ENCODE measurements at places on chromosomes 4 and X.

GRCh38 chr4:39873823-39874222 lies 103.9 kb downstream of the PDS5A start:
- no peak for DNase-seq

GRCh38 chr4:525660-526059 lies 26.6 kb downstream of the PIGG start:
- DNase-seq = no peak

GRCh38 chrX:1535241-1536041 lies 1.5 kb downstream of the P2RY8 start:
- DNase-seq = peak; percentile 83

DNA sequence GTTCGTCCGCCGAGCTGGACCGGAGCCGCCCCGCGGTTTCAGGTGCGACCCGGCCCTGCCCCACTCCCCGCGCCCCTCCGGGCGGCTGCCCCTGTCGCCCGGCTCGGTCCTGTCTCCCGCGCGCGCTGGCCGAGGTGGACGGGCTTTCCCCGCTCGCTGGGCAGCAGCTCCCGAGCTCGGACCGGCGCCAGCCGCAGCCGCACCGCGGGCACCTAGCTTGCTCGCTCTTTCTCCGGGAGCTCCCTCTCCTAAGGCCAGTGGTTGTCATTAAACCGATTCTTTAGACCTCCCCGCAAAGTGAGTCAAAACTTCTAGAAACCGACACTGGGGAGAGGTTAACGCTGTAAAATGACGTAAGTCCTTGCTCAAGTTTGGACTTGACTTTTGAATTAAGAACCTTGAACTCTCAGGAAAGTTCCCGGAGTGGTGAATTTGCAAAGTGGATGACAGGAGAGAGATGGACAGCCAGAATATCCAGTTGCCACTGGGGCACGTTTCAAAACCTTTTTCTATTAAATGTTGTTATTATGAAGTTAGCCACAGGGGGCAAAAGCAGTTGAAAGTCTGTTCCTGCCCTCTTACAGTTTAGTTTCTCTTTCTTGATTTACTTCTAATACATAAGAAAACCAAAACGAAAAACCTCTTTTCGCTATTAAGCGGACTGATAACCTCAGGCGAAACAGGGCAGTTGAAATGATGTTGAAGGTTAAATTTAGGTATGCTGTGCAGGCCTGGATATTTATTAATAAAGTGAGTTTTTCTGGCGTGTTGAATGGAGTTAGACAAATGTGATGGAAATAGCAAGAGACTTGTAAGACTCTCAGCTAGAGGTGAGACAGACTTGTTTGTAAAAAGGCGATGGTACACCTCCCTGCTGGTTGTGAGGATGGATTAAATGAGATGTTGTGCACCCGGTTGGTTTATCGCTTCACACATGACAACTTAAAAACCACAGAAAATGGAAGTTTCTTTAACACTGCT lies 847 bp downstream of the PI4K2B start:
- DNase-seq = peak; percentile 75

DNA sequence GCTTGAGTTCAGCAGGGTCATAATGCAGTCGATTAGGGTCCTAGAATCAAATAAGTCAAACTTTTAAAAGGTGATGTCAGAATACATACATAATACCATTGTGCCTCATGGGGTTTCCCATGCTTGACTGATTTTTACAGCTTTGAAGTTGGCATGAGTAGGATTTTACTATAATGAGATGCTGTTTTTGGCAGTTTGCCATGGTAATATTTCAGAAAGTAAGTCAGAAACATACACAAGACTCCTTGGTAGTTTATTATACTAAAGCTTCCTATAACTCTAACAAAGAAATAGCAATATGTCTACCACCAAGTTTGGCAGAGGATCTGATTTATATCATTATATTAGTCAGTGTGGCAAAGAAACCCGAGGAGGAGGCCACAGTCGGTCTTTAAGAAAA lies 45.2 kb downstream of the PHKA2 start:
- DNase-seq = no peak

DNA sequence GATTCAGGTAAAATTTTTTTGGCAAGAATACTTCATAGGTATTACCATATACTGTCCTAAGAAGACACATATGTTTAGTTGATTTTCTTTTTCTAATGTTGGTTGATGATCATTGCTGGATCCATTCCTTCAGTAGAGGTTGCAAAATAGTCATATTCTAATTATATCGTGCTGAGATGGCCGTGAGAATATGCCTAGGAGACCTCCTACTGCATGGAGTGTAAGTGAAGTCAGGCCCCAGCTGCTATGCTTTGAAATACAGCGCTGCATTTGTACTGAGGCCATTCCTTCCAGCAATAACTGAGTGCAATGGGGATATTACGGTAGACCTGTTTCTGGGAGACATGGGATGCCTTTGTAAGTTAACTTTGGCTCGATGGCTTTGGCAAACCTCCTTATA lies 6.7 kb upstream of the PLAC8 start:
- no peak for DNase-seq

- DNase-seq = no peak
These were observed 66.5 kb upstream of the HMX1 start for GRCh38 chr4:8938137-8938536.

DNA sequence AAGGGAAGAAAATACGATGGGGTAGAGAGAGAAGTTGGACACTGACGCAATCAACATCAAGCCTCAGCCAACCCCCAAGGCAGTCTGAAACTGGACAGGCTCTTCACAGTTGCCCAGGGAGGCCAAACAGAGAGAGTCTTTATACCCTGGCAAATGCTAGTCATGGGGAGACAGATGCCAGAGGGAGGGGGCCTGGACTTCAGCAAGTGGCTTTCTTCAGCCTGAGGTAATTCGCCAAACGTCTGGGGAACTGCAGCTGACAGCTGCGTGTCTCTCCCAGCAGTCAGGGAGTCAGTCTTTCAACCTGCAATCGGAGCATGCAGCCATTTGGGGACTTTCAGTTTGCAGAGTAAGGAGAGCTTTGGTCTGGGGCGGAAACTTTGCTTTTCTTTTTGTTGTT lies 521.6 kb downstream of the TRIML1 start:
- DNase-seq = no peak

DNA sequence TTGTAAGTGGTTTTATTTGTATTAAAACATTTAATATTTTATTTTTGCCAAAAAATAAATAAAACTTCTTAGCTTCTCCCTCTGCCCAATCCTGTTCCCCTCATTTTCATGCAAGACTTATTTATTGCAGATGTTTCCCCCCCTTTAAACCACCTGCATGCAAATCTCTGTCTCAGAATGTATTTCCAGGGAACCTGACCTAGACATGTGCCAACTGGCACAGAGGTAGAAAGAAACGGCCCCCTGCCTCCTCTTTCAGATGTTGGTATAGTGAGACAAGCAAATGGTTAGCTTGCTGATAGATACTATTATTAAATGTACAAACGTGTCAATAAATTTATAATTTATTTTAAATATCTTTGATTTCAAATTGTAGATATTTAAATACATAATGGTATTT lies 47.1 kb downstream of the KLF3 start:
- no peak for DNase-seq

DNA sequence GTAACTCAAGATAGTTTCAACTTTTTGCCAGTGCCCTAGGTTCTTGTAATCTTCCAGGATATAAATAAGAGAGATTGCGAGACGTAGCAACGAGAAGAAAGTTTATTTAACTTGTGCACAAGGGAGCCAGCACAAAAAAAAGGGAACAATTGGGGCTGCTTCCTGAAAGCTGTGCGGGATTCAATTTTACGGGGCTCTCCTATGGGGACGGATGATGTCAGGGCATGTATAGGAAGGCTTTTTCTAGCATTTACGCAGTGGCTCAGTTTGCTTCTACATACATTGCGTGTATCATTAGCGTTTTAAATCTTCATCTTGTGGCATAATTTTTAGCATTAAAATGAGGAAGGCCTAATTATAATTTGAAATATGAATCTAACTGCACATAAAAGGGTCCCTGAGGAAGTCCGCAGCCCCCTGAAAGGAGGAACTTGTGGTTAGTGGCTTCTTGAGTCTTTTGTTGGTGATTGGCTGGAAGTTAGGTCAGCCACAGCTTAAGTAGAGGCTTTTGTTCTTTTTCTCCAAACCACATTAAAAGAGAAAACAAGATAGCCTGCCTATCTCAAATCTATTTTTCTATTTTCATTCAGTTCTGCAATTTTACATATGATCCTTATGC lies 668.2 kb upstream of the NDST4 start:
- DNase-seq = no peak

DNA sequence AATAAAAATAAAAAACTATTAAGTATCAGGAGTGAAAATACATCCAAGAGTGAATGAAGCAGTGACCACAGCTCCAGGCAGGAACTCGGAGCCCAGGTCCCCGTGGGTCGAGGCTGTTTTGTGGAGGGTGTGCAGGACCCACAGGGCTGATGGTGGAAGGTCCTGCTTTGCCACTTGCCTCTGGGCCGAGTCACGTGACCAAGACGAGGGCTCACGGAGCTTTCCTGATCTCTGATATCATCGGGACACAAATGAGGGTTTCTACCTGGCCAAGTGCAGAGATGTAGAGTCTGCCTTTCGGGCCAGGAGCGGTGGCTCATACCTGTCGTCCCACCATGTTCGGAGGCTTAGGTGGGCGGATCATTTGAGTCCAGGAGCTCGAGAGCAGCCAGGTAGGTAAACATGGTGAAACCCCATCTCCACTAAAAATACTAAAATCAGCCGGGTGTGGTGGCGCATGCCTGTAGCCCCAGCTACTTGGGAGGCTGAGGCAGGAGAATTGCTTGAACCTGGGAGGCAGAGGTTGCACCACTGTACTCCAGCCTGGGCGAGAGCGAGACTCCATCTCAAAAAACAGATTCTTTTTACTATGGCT lies 7.2 kb downstream of the SLC25A6 start:
- peak; percentile 62 for DNase-seq

- peak; percentile 84 for DNase-seq
These were observed 126.7 kb downstream of the FRYL start for GRCh38 chr4:48653217-48654014.

DNA sequence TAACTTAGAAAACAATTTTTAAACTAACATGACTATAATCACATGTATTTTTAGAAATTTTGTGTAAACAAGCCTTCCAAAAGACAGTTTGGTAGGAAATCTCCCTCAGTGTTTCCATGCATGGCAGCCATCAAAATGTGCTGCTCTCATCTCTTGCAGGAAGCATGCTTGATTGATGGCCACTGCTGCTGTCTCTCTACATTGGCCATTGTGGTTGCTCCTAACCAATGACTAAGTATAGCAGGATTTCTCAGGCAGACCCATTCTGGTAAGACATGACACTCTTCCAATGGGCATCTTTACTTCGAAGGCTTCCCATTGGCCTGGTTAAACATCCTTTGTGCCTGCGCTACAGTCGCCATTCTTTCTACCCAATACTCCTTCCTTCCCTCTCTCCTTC lies 78.9 kb upstream of the GUCY1A1 start:
- DNase-seq = no peak

DNA sequence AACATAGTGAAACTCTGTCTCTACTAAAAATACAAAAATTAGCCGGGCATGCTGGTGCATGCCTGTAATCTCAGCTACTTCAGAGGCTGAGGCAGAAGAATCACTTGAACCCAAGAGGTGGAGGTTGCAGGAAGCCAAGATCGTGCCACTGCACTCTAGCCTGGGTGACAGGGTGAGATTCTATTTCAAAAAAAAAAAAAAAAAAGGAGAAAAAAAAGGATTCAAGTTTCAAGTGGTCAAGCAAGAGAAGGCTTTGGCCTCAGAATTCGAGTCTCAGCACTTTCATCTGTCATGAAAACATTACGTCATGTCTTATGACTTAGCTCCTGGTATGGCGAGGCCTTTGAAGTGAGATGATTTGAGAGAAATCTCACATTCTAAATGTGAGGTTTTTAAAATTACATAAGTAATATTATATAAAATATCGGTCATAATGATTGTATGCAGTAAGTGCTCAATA lies 21.2 kb upstream of the DHRSX start:
- DNase-seq = no peak

- DNase-seq = peak; percentile 68
These were observed 104.7 kb downstream of the MAML3 start for GRCh38 chr4:140049024-140049848.

DNA sequence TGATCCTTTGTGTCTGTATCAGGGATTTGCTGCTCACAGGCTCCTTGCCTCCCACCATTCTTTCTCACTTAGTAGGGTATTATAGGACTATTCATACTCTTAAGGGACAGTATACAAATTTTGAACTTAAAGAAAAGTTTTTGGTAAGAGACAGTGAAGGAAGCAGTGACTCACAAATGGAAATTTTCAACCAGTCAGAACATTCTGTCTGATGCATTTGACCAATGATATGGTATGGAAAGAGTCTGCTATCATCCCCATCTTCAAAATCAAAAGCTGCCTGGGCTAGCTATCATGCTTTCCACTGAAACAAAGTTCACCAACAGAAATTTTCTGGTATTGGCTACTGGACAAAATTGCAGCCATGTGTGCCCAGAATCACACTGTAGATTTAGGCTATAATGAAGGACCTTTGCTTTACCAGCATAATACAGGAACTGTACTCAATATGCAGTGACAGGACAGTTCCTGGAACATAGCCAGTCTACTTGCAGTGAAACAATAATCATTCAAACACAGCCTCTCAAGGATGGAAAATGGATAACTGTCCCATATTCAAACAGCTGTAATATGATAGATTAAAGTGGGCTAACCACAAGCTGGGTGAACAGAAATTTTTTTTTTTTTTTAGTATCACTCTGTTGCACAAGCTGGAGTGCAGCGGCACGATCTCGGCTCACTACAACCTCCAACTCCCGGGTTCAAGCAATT lies 109.0 kb upstream of the ACSL4 start:
- DNase-seq = no peak

DNA sequence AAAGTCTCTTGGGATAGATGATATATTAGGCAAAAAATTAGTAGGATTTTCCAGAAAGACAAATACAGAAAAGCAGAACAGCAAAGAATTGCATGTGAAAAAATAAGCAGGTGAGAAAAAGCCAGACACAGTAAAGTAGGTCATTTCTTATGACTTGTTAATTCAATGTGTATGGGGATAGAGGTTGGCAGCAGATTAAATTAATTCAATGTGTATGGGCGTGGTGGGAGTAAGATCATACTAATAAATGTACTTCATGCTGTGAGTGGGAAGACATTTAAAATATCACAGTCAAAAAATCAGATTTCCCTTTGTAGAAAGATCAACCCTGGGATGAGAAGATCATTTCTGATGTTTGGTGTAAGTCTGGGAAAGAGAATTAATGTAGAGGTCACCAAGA lies 1146.4 kb upstream of the INTU start:
- DNase-seq = no peak

GRCh38 chrX:121216641-121217374 lies 169.4 kb downstream of the GLUD2 start:
- DNase-seq = no peak

DNA sequence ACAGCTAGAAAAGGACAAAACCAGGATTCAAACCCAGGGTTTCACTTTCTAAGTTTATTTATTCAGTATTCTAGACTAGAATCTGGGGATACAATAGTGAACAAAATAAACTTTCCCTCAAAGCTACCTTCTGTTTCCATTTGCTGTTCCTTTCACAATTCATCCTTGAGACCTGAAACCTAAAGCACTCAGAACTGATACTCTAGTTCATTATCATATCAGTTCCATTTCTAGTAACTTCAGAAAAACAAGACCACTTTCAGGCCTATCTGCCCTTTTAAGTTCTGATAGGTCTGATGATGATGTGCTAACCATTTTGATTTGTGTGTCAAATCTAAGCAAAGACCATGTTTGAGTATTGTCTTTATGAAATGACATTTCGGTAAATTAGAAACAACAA lies 7.8 kb upstream of the XK start:
- no peak for DNase-seq

GRCh38 chr4:100017637-100018310 lies 67.7 kb upstream of the H2AZ1 start:
- no peak for DNase-seq
